Peyer's patch (tissue), 4 donors: ENCODE measurements at places on chromosomes 6 and 20. TPM values are rescaled to one million over a fixed set of nuclear protein-coding genes. Genes with fewer than 3 reads are reported as not detected.

The RAD21L1 gene
- not detected for total RNA-seq

The SIRPB2 gene
- total RNA-seq, result not detected

The PGBD1 gene
- 3.8 TPM for total RNA-seq

The HLA-DRB1 gene
- total RNA-seq, result 107 TPM

The PRKN gene
- 669 TPM for total RNA-seq

The MCCD1 gene
- total RNA-seq, result not detected

The FAM83B gene
- 15.7 TPM for total RNA-seq

The GMPR gene
- total RNA-seq, result 8.1 TPM
